NCI-H748 treated with DMSO at 0.1 percent for 48 hours (cell line): ENCODE measurements at places on chromosomes 4 and X.

DNA sequence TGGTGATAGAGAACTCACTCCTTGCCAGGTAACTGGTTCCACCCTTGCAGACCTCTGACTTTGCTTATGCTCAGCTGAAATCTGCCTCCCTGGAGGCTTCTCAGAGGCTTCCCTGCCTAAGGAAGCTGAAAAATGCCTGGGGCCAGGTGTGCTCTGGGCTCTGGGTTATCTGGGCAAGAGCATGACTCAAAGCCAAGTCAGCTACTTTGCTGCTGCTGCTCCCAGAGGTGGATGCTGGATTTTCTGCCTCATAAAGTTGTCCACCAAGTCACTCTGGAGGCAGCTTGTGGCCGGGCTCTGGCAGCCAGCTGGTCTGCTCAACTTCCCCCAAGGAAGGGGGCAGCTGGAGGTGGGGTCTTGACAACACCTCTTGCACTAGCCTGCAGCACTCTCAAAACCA, 132.7 kb downstream of the PJA1 start:
- no peak for DNase-seq

- no peak for DNase-seq
Measured at GRCh38 chrX:64204252-64204651, 1.3 kb downstream of the AMER1 start.

DNA sequence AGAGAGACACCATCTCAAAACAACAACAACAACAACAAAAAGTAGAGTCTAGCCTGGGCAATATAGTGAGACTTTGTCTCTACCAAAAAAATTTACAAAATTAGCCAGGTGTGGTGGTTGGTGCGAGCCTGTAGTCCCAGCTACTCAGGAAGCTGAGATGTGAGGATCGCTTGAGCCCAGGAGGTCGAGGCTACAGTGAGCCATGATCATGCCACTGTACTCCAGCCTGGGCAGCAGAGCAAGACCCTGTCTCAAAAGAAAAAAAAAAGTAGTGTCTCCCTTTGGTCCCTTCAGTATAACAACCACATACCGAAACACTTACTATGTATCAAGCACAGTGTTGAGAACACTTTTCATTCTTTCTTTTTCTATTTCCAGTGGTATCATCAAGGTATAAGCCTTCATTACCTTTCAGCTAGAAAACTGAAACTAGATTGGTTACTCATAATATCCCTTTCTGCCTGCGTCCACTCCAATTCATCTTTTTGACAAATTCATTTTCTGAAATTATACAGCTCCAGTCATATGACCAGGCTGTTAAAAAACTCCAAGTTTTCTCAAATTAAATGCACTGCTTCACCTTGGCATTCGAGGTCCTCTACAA, 54.1 kb downstream of the RPS6KA3 start:
- DNase-seq: no peak

GRCh38 chr4:128906581-128906980, 97.1 kb downstream of the JADE1 start:
- DNase-seq: no peak

- no peak for DNase-seq
Measured at GRCh38 chr4:947491-947971, 15.3 kb downstream of the TMEM175 start.

- DNase-seq: no peak
Measured at GRCh38 chr4:83387012-83387411, 52.4 kb upstream of the HPSE start.

GRCh38 chr4:99437723-99438404, 2.7 kb upstream of the ADH7 start:
- no peak for DNase-seq

- DNase-seq: no peak
Measured at GRCh38 chr4:130568746-130569145, 1472.8 kb downstream of the C4orf33 start.

DNA sequence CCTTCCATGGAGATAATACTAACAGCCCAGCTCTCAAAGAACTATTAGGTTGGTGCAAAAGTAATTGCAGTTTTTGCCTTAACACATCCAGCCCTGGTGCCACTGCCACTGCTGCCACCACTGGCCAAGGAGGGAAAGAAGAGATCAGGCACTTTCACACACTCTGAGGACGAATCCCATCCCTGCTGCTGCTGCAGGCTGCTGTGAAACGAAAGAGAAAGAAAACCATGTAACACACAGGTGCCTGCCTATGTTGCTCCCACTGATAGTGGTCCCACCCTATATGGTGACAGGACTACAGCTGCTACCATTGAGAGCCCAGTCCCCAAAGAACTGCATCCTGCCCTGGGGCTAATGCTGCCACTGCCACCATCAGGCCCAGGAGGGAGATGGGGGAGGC, 35.1 kb downstream of the TMLHE start:
- no peak for DNase-seq

GRCh38 chr4:38145033-38145678, 185.0 kb downstream of the PTTG2 start:
- DNase-seq: no peak

DNA sequence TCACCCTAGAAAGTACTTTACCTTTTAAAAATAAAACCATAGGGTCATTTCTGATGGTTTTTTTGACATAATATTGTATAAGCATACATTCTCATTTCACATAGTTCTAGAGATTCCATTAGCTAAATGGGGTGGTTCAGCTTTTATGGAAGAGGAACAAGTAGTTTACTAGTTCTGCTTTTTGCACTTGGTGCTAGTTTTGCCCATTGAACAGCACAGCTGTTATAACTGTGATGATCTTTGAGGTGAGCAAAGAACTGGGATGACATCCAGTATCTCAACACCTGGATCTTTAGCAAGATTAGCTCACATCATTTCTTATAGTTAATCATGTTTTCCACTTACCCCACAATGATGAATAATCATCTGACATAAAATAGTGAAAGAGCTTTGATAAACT, 40.9 kb downstream of the MOB1B start:
- DNase-seq: no peak
